Calu3 (cell line): ENCODE measurements at places on chromosomes 7 and 10. TPM values are rescaled to one million over a fixed set of nuclear protein-coding genes. Genes with fewer than 3 reads are reported as not detected.

GPR158 gene
- total RNA-seq: 0.12 TPM in 1 of 2 replicates, not detected in the other

C10orf67 gene
- 0.44 and 0.45 TPM in 2 replicates for total RNA-seq

SPRN gene
- total RNA-seq: 0.15 TPM in 1 of 2 replicates, not detected in the other

TRPV5 gene
- total RNA-seq: not detected in 2 replicates

LUC7L2 gene
- total RNA-seq: 85.7 and 88.8 TPM in 2 replicates

SYNPO2L gene
- 0.34 TPM in 1 of 2 replicates, not detected in the other for total RNA-seq

MARVELD1 gene
- total RNA-seq: 18.1 and 20.2 TPM in 2 replicates

SCD gene
- total RNA-seq: 173 and 225 TPM in 2 replicates

ITIH5 gene
- 2.0 and 5.2 TPM in 2 replicates for total RNA-seq
